ENCODE measurements at places on chromosomes 12 and 14. TPM values are rescaled to one million over a fixed set of nuclear protein-coding genes. Genes with fewer than 3 reads are reported as not detected.

The ATF7IP gene
- 50.4 TPM for total RNA-seq

The KRT77 gene
- total RNA-seq = not detected

The KRT84 gene
- not detected for total RNA-seq

The LRRK2 gene
- 0.35 TPM for total RNA-seq

The AKAP3 gene
- total RNA-seq = 0.65 TPM

The FAM186B gene
- 0.27 TPM for total RNA-seq

The DNAJC22 gene
- 0.36 TPM for total RNA-seq

The IQSEC3 gene
- total RNA-seq = not detected
